ENCODE measurements at places on chromosomes 5 and 9.

GRCh38 chr9:87878989-87879511, 3.6 kb upstream of the SPATA31E1 start:
- H3K4me3 ChIP-seq, result no peak overlapping the region
- no peaks in the 10 kb centered on the region for H3K4me1 ChIP-seq
- H3K36me3 ChIP-seq, result no peaks in the 10 kb centered on the region
- H3K27ac ChIP-seq, result no peak overlapping the region
- peaks cover 4% of the 10 kb centered on the region for H3K27me3 ChIP-seq

DNA sequence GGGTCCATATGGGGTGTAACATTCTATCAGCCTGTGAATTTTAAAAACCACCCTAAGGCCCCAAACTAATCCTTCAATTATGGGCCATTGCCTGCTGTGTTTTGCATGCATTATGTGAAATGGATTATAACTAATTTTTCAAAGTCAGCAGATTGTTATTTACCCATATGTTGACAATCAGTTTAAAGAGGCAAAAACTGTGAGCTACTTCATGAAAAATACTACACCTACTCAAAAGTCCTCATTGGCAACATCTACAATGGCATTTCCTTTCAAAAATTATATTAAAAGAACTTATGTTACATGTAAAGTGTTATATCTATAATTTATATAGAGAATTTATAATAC, 49.0 kb upstream of the KIF2A start:
- H3K36me3 ChIP-seq, result no peaks in the 10 kb centered on the region
- no peak overlapping the region for H3K4me3 ChIP-seq
- peaks cover 13% of the 10 kb centered on the region for H3K4me1 ChIP-seq
- H3K27me3 ChIP-seq, result no peaks in the 10 kb centered on the region

GRCh38 chr9:85941966-85942912, 1.3 kb downstream of the NAA35 start:
- H3K27me3 ChIP-seq, result no peaks in the 10 kb centered on the region
- peak overlapping the region; percentile 68 for H3K27ac ChIP-seq
- H3K36me3 ChIP-seq, result peaks cover 38% of the 10 kb centered on the region
- no peak for DNase-seq
- peak overlapping the region; percentile 90 for H3K4me3 ChIP-seq
- peaks cover 45% of the 10 kb centered on the region for H3K4me1 ChIP-seq

DNA sequence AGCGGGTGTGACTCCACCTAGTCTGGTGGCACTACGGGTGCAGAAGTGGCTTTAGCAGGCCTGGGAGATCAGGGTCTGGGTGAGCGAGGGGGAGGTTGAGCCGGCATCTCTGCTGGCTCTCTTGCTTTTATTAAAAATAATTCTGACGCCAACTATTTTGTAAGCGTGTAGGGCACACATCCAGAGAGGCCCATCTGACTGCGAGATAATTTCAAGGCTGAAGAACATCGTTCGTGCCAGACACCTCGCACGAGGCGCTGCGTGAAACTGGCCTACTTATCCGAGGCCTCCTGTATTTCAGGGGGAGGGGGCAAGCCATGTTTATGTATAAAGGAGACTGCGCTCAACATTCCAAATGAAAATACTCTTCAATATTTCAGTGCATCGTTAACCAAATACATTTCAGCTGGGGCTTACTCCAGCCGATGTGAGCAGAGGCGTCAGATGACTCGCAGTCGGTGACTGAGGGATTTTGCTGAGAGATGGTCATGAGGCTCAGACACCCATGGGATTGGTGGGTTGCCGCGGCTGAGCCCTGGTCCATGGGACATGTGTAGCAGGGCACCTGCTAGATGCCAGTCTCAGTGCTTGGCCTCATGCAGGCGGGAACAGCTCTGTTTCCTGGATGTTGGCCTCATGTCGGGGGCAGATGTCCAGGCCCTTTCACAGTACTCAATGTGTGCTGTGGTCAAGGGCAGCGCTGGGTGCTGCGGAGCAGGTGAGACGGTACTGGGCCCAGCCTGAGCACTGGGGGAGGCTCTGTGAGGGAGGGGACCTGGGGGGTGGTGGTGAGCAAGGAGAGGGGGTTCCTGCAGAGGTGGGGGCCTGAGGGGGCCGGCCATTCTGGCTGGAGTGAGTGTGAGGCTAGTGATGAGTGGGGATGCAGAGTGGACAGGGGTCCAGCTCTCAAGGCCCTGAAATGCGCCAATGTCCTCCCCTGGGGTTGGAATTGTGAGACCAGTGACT, 201.5 kb downstream of the DAB2IP start:
- no peaks in the 10 kb centered on the region for H3K4me1 ChIP-seq
- no peaks in the 10 kb centered on the region for H3K27me3 ChIP-seq
- no peak overlapping the region for H3K4me3 ChIP-seq
- H3K27ac ChIP-seq, result no peak overlapping the region
- H3K36me3 ChIP-seq, result no peaks in the 10 kb centered on the region
- DNase-seq, result no peak

DNA sequence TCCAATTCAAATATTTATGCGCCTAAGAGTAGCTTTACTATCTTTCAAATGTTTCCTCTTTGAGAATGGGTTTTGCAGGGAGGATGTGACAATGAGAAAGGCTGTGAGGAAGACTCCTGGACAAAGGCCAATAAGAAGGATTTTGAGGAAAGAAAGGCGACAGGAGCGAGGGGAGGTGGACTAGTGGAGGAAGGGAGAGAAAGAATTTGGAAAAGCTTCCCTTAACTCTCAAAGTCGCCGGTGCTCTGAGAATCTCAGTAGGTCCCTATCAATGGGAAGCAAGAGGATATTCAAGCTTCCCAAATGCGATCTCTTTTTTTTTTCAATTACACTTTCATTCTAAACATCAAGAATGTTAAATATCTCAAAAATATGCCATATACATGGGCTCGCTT, 2.8 kb upstream of the CDC20B start:
- H3K4me1 ChIP-seq, result peaks cover 18% of the 10 kb centered on the region
- no peak overlapping the region for H3K27ac ChIP-seq
- no peak overlapping the region for H3K4me3 ChIP-seq

GRCh38 chr5:4627929-4628328, 512.2 kb upstream of the ADAMTS16 start:
- peaks cover 24% of the 10 kb centered on the region for H3K4me1 ChIP-seq
- H3K27ac ChIP-seq, result no peak overlapping the region
- no peak overlapping the region for H3K4me3 ChIP-seq
- no peaks in the 10 kb centered on the region for H3K27me3 ChIP-seq

DNA sequence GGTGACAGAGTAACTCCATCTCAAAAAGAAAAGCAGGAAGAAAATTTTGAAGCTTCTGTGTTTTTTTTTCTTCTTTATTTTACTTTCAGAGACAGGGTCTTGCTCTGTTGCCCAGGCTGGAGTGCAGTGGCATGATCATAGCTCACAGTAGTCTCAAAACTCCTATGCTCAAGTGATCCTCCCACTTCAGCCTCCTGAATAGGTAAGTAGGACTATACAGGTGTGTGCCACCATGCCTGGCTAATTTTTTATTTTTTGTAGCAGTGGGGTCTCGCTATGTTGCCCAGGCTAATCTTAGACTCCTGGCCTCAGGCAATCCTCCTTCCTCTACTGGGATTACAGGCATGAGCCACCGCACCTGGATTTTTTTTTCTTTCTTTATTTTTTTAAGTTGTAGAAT, 10.1 kb upstream of the C5orf24 start:
- no peak overlapping the region for H3K4me3 ChIP-seq
- H3K27ac ChIP-seq, result no peak overlapping the region
- H3K27me3 ChIP-seq, result no peaks in the 10 kb centered on the region
- H3K36me3 ChIP-seq, result peaks cover 77% of the 10 kb centered on the region
- DNase-seq, result no peak

DNA sequence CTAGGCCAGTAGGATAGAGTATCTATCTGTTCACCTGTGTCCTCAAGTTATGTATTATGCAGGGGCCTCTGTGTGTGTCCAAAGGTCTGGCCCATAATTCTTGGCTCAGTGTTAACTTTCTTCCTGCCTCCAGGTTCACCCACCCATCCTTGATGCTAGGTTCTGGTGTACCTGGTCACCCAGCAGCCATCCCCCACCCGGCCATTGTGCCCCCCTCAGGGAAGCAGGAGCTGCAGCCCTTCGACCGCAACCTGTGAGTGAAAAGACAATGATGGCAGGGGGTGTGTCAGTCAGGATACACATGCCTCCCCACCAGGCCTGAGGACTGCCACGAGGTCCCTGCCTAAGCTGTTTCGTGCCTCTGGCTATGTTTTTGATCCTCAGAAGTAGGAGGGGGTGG, 27.6 kb downstream of the TCF7 start:
- H3K27ac ChIP-seq, result no peak overlapping the region
- peaks cover 92% of the 10 kb centered on the region for H3K36me3 ChIP-seq
- H3K4me3 ChIP-seq, result no peak overlapping the region
- no peaks in the 10 kb centered on the region for H3K27me3 ChIP-seq
- H3K4me1 ChIP-seq, result peaks cover 9% of the 10 kb centered on the region

DNA sequence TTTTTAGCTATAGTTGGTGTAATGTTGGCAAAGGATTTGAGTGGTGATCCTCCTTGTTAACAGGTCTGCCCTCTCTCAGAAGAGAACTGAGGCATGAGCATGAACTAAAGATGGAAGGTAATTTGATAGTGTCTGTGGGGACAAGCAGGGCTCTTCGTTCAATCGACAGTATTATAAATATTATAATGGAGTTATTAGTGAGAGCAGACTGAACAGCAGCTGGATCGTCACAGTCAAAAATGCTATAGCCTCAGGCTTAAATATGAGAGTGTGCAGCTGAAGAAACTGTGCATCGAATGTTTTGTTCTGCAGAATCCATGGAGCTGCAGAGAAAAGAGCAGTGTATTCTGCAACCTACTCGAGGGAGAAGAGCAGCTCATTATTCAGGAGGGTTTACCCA, 757.3 kb downstream of the DNAH5 start:
- H3K36me3 ChIP-seq, result no peaks in the 10 kb centered on the region
- H3K4me1 ChIP-seq, result no peaks in the 10 kb centered on the region
- no peak overlapping the region for H3K27ac ChIP-seq
- no peaks in the 10 kb centered on the region for H3K27me3 ChIP-seq
- DNase-seq, result no peak

DNA sequence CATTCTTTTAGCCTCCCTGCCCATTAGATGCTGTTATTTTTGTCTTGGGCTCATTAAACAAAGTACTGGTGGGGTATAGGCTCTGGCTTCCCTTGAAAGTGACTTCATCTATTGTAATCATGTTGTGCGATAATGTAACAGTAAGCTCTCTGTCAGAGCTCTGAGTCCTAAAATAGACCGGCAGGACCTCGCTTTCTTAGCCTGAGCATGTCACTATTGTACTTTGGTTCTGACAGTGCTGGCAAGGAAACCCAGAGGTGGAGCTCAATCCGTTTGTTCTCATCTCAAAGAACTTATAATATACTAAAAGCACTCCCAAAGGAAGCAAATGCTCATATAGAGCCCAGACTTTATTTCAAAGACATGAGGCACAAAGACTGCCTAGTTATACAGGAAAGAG, 339.1 kb upstream of the CCNH start:
- no peak for DNase-seq
- H3K4me1 ChIP-seq, result no peaks in the 10 kb centered on the region

- H3K4me1 ChIP-seq, result peaks cover 47% of the 10 kb centered on the region
- H3K4me3 ChIP-seq, result no peak overlapping the region
- no peaks in the 10 kb centered on the region for H3K27me3 ChIP-seq
Measured at GRCh38 chr5:139705191-139705590, 57.0 kb downstream of the CXXC5 start.

DNA sequence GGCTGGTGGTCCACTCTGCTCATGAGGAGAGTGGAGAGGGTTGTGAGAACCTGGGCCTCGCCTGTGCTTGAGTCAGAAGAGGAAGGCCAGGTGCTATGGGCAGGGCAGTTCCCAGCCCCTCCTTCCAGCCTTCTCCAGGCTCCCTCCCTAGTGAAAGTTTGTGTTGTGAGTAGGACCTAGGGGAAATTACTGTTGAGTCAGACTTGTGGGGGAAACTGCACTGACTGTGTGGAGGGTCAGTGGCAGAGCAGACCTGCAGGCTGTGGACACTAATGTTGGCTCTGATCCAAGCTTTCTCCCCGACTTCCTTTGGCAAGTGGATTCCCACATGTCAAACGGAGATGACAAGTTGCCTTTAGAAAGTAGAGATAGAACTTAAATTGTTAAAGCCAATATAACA, 102.6 kb downstream of the ARHGAP26 start:
- H3K4me1 ChIP-seq, result no peaks in the 10 kb centered on the region
- H3K36me3 ChIP-seq, result 0 out of 2 replicates have a peak, but pooled peaks cover 3% of the 10 kb centered on the region
- no peak overlapping the region for H3K27ac ChIP-seq
- no peak overlapping the region for H3K4me3 ChIP-seq
- H3K27me3 ChIP-seq, result no peaks in the 10 kb centered on the region
- no peak for DNase-seq

DNA sequence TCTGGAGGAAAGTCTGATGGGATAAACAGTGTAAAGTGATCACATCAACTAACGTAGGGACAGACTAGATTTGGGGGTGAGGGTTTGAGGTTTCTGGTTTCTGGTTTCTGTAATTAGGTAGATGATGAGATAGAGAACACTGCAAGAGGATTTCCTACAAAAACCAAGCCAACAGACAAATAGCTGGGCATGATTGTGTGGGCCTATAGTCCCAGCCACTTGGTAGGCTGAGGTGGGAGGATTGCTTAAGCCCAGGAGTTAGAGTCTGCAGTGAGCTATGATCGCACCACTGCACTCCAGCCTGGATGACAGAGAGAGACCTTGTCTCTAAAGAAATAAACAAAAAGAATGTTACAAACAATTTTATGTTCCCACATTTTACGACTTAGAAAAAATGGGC, 34.4 kb upstream of the RNU6ATAC start:
- no peak overlapping the region for H3K4me3 ChIP-seq
- H3K4me1 ChIP-seq, result no peaks in the 10 kb centered on the region
- H3K27ac ChIP-seq, result no peak overlapping the region
- no peaks in the 10 kb centered on the region for H3K36me3 ChIP-seq

DNA sequence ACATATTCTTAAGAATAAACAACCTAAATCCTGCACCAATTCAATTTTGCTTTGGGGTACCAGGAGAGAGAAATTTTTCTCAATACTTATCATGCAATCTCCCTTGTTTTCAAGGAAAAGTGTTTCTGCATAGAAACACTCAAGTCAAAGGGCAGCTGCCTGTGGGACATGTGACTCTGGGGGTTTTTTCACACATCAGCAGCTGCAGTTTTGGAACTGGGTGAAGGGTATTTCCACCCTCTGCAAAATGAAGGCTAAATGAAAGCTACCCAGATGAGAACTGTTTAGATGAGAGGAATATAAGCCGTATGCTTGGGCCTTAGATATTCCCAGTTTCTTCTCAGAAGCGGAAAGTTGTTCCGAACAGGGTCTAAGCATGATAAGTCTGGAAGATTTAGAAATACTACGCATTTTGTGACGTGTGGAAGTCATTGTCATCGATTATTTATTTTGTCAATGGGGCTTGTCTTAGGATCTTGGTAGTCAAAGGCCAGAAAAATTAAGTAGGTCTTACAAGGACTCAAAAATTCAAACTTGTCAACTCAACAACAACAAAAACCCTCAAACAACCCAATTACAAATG, 64.3 kb upstream of the BOD1 start:
- no peaks in the 10 kb centered on the region for H3K27me3 ChIP-seq
- no peak overlapping the region for H3K4me3 ChIP-seq
- H3K4me1 ChIP-seq, result peaks cover 8% of the 10 kb centered on the region
- peaks cover 10% of the 10 kb centered on the region for H3K36me3 ChIP-seq

- no peaks in the 10 kb centered on the region for H3K27me3 ChIP-seq
- DNase-seq, result no peak
- H3K36me3 ChIP-seq, result no peaks in the 10 kb centered on the region
- H3K27ac ChIP-seq, result no peak overlapping the region
- H3K4me3 ChIP-seq, result no peak overlapping the region
Measured at GRCh38 chr9:32955655-32956478, 45.6 kb downstream of the APTX start.

- no peak overlapping the region for H3K27ac ChIP-seq
- no peaks in the 10 kb centered on the region for H3K4me1 ChIP-seq
- no peak for DNase-seq
- H3K36me3 ChIP-seq, result no peaks in the 10 kb centered on the region
- no peaks in the 10 kb centered on the region for H3K27me3 ChIP-seq
Measured at GRCh38 chr5:163660486-163660885, 155.1 kb downstream of the MAT2B start.
